ENCODE measurements at places on chromosomes 11 and 22.

DNA sequence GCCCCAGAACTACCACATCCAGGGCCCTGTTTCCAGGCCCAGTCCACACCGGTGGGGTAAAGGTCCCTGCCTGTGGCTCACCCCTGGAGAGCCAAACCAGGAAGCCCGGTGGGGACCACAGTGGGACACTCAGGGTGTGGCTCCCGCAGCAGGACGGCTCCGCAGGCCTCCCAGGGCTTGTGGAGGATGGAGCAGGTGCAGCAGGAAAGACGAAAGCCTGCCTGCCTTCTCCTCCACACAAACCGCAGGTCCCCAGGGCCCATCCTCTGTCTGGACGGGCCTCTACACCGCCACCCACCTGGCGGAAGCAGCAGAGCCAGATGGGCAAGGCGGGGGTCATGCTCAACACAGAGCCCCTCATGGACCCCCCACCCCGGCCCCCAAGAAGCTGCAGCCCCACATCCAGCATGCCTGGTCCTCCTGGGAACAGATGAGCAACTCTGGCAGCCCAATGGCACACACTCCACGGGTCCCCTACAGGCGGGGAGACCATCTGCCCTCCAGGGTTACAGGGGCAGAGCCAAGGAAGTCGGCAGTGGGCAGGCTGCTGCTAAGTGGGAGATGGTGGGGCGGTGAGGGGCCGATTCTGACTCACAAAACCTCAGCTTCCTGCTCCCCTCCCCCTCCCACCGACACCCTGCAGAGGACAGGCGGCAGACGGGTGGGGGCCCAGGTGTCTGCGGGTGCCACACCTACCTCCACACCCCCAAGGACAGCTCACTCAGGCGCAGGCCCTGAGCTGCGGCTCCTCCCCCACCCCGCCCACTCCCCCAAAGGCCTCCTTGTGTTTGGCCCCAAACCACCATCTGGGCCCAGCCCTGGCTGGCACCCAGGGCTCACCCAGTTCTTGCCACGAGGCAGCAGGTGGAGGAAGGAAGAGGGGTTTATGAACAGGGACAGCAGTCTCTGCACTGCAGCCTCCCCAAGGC lies 5.2 kb downstream of the SBF1 start:
- peak; percentile 76 for DNase-seq

- DNase-seq = no peak
Observed at GRCh38 chr11:83695046-83695445, 408.9 kb upstream of the CCDC90B start.

DNA sequence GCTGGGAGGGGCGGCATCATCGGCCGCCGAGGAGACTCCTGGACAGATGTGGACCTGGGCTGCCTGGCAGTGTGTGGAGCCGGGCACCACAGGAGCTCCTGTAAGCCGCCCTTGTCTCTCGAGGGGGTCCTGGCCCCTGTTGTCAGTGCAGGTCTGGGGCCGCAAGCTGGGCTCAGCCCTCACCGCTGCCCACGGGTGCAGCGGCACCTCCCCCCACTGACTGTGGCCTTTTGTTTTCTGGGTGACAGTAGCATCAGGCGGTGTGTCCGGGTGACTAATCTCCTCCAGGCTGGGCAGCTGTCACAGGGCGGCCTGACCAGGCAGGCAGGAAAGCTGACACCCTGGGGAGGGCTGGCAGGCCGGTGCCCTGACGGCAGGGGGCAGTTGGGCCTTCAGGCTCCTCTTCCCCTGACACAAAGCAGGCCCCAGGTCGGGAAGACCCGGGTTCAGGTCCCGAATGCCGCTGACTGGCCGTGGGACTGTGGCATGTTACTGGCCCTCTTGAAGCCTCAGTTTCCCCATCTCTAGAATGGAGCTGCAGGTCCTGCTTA lies 16.3 kb downstream of the DGKZ start:
- no peak for DNase-seq

DNA sequence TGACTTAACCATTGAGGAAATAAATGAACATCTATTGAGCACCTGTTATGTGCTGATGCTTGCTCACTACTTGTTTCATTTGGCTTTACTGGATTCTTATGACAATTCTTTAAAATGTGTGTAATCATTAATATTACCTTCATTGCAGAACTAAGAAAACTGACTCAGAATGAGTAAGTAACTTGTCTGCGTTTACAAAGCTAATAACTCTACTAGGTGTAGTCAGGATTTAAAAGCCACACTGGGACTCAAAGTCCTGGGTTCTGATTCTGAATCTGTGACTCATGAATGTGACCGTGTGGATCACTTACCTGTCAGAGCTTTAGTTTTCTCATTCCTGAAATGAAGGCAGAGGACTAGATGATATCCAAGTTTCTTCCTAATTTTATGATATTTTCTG lies 23.4 kb upstream of the KIRREL3 start:
- no peak for DNase-seq

DNA sequence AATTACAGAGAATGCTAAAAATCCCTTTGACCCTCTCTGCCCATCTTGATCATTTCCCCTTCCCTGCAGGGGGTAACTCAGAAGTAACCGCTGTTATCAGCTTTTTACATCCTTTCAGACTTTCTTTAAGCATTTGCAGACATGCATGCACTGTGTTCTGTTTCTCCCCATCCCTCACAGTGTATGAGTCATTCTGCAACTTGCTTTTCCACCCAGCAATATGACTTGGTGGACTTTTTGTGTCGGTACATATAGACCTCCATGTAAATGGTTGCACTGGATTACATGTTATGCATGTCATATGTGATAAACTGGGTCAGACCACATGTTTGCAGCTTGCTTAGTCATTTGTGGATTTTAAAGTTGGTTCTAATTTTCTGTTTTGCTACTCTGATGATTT lies 87.7 kb upstream of the NECTIN1 start:
- no peak for DNase-seq

- DNase-seq = no peak
Observed at GRCh38 chr11:110297726-110298300, 1.4 kb upstream of the RDX start.

GRCh38 chr11:71281831-71282230 lies 29.5 kb upstream of the SHANK2 start:
- DNase-seq = no peak

DNA sequence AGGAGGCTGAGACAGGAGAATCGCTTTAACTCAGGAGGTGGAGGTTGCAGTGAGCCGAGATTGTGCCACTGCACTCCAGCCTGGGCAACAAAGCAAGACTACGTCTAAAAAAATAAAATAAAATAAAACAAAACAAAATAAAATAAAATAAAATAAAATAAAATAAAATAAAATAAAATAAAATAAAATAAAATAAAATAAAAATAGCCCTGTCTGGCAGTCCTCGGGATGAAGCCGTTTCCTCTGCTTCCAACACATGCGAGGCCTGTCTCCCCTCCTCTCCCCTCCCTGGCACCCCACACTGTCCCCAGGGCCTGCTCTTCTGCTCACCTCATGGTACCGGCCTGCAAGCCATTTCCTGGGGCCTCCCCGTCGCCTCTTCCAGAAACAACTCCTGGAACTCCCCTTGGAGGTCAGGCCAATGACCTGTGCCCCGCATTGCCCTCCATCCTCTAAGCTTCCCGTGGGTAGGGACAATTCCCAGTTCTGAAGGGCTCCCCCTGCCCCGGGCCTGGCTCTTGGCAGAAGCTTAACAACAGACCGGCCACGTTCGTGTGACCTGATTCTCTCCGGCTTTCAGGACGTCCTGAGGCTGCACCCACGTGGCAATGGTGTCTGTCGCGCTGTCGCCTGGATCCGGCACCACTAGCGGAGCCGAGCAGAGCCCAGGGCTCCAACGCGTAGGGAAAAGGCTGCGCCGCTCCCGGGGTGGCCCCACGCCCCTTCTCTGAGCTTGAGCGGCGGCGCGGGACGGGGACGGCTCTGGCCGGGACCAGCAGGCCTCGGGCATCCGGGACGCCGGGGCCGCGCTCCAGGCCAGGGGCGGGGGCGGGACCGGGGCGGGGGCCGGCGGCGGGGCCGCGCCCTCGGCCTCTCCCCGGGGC lies 456 bp upstream of the PARVB start:
- DNase-seq = no peak

DNA sequence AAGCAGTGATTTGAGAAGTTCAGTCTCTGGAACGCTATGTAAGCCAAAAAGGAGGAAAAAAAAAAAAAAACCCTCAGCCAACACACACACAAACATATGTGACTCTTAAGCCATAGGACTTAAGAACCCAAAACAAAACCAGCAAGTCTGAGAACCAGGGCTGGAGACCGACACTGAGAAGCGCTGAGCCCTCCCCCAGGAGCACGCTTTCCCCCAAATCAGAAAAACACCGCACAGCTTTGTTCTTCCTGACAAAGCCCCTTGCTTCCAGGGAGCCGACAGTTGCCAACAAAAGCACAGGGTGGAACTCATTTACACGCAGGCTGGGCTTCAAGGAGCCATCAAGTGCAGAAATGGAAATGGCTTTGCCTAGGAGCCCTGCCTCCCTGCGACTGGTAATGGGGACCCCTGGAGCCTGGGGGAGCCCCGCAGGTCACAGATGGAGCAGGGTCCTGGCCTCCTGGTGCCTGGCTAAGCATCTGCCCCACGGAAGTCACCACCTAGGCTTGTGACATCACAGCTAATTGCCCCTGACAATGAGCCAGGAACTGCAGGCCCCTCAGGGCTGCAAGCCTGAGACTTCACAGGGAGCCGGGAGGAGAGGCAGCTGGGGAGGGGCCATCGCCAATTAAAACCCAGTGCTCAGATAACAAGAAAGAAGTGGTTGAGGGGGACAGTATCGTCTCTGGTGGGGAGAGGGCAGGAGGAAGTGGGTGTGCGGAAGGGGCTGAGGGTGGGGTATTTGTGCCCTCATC lies 66.9 kb downstream of the NFAM1 start:
- no peak for DNase-seq

GRCh38 chr22:27842201-27842600 lies 40.6 kb upstream of the MN1 start:
- DNase-seq = no peak

DNA sequence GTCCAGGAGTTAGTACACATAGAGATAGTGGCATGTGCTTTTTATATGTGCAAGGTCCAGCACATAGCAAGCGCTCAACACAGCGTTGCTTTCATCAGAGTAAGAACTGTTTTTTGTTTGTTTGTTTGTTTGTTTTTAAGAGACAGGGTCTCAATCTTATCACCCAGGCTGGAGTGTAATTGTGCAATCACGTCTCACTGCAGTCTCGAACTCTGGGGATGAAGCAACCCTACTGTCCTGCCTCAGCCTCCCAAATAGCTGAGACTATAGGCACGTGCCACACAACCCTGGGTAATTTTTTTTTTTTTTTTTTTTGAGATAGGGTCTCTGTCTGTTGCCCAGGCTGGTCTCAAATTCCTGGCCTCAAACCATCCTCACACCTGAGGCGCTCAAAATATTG lies 10.8 kb downstream of the TCN2 start:
- no peak for DNase-seq

GRCh38 chr11:31996159-31996881 lies 94.6 kb upstream of the RCN1 start:
- DNase-seq = no peak

- DNase-seq = peak; percentile 90
Observed at GRCh38 chr11:62881579-62882430, 1.1 kb downstream of the SLC3A2 start.

DNA sequence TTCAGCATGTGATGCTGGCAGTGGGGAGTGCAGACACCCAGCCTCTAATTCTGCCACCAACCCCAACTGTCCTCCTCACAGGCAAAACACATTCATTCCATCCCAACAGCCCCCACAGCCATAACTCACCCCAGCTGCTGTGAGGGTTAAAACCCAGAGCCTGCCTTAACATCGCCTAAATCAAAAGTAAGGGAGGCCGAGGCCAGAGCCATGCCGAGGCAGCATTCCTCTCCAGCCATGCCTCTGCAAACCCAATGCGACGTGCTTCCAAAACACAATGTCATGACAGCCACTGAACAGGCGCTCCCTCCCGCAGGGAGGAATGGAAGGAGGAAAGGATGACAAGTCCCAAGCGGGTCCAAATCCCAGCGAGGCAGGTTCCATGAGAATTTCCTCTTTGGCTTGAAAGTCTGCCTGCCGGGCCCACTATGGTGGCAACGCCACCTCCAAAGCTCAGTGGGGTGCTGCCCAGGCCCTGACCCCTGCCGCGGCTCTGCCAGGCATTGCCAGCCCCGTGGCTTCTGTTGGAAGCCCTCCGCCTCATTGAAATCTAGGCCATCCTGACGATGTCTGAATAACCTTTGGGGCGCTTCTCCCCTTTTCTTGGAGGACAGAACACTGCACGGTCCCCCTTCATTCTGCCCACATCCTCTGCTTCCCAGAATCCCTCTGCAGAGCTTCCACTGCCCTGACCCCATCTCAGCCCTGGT lies 472.3 kb downstream of the BRD1 start:
- DNase-seq = no peak

DNA sequence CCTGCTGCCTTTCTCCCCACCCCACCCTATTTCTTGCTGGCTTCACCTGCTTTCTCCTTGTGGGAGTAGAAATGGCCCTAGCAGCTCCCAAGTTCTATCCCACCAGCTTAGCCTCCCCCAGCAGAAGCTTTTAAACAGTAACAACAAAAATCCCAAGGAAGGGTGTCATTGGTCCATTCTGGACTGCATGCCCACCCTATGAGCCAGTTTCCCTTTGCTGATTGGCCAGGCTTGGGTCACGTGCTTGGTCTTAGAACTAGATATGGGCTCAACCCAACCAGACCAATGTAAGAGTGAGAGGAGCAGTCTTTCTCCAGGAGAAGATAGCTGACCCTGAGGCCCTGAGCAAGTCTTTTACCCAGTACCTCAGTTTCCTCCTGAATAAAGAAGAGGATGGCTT lies 2.3 kb downstream of the MTFP1 start:
- no peak for DNase-seq

DNA sequence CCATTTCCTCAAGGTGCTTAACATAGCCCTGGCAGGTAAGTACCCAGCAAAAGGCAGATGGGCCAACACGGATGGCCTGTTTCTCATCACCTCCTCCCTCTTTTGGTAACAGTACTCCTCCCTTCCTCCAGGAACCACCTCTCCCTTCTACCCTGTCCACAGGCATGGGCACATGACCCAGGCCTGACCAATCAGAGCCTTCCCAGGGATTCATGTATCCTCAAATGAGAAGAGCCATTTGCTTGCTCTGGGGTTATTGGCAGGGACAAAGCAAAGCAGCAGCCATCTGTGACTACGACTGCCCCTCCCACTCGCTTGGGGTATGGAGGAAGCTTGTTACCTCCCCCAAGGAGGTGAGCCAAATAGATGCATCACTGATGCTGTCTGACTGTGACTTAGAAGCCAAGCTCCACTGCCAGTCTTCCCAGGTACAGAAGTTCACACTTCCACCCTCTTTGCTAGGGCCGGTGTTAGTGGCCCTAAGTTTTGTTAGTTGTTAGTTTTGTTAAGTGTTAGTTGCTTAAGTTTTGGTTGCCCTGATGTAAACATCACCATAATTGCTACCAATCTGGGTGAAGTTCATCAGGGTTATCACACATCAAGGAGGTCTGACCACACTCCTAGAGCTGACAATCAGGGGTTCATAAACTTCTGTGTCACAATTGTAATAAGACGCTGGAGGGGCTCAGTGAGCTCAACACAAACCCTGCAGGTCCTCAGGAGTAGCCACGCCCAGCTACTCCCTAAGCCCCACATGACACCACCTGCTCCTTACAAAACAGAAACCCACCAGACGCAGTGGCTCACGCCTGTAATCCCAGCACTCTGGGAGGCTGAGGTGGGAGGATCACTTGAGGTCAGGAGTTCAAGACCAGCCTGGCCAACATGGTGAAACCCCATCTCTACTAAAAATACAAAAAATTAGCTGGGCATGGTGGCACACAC lies 57.3 kb downstream of the ARFGAP3 start:
- DNase-seq = no peak

- DNase-seq = no peak
Observed at GRCh38 chr11:95135155-95135554, 45.5 kb downstream of the ENDOD1 start.

GRCh38 chr11:18463439-18463838 lies 7.8 kb downstream of the LDHAL6A start:
- no peak for DNase-seq

- peak; percentile 88 for DNase-seq
Observed at GRCh38 chr11:64894070-64894811, 15.8 kb upstream of the EHD1 start.

Data from activated CD4-positive, CD25-positive, alpha-beta regulatory T cell (primary cell).